Fibroblast of gingiva (primary cell): ENCODE measurements at places on chromosomes 2 and 18.
A peak's percentile ranks its signal among the peaks of the same experiment; 100 is the strongest.

GRCh38 chr2:17148407-17149145 lies 369.7 kb downstream of the RAD51AP2 start:
- no peak for DNase-seq

- no peak for DNase-seq
Observed at GRCh38 chr2:950080-950966, at the start of gene SNTG2. SNTG2 (plus strand) TSS chr2:950849; CDS start chr2:950997, 148 bp downstream.

DNA sequence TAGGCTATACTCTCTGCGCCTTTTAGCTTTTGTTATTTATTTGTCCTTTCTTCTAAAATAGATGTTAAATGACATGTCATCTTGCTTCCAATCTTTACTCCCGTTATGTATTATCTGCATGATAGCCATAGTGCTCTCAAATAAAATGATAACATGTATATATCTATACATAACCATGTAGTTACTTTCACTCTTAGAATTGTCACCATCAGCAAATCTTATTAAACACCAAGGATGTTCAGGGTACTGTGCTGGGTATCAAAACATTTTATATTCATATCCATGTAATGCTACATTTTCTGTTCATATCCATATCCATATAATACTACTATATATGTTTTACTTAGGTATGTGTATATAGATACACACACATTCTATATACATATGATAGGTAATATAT lies 176.4 kb upstream of the CHST9 start:
- no peak for DNase-seq

- DNase-seq, result peak; percentile 83
Observed at GRCh38 chr2:72722492-72723070, 103.3 kb downstream of the EXOC6B start.

- DNase-seq, result no peak
Observed at GRCh38 chr2:67851016-67851415, 211.8 kb downstream of the C1D start.

DNA sequence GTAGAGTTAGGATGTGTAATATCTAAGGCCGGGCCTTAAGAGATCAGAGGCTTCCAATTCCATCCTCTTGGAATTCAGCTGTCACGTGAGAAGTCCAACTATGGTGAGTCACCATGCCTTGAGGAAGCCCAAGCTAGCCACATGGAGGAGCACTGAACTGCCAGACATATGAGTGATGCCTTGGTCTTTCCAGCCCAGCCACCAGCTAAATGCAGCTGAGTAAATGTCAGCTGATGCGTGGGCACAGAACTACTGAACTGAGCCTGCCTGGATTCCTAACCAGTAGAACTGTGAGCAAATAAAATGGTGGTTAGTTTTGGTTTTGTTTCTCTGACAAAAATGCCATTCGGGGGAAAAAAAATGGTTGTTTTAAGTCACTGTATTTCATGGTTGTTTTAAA lies 153.7 kb upstream of the SERTAD2 start:
- peak; percentile 93 for DNase-seq

DNA sequence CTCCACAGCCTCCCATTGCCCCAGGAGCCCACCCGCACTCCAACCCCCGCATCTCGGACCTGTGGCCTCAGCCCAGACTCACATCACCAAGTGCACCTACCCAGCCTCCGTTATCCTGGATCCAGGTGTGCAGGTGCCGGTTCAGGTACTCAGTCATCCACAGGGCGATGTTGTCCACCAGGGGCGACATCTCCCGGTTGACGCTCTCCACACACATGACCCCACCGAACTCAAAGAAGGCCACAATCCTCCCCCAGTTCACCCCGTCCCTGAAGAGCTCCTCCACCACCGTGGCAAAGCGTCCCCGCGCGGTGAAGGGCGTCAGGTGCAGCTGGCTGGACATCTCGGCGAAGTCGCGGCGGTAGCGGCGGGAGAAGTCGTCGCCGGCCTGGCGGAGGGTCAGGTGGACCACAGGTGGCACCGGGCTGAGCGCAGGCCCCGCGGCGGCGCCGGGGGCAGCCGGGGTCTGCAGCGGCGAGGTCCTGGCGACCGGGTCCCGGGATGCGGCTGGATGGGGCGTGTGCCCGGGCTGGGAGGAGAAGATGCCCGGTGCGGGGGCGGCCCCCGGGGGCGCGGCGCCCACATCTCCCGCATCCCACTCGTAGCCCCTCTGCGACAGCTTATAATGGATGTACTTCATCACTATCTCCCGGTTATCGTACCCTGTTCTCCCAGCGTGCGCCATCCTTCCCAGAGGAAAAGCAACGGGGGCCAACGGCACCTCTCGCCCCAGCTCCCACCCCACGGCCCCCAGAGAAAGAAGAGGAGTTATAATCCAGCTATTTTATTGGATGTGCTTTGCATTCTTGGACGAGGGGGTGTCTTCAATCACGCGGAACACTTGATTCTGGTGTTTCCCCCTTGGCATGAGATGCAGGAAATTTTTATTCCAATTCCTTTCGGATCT lies 1.3 kb downstream of the BCL2 start:
- no peak for DNase-seq

DNA sequence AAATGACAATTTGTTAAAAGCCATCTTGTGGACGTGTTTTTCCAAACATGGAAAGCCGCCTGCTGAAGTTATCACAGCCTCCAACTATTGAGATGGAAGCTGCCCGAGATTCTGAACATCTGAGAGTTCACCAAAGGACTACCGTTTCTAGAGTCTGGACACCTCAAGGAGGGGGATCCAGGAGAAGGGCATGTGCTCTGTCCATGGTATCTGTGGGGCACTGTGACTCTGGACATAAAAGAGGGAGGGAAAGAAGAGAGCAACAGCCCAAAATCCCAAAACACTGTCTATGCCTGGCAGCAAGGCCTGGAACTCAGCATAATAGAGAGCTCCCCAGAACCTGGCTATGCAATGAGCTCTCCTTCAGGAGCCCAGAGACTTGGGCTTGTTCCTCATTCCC lies 319.9 kb downstream of the EN1 start:
- no peak for DNase-seq

DNA sequence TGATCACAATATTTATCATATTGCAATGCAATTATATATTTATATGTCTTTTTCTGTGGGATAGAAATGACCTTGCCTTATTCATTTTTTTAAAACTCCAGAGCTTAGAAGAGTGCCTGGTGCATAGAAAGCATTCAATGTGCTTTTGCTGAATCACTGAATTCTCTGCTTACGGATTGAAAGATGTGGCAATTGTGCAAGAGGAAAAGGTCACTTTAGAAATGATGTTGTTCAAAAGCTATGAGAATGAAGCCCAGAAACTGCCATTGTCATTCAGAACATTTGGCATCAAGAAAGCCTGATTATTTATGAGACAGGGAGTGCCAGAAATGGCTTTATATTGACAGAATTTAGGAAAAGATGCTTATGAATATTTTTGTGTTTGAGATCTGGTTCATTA lies 678.6 kb upstream of the CDH2 start:
- peak; percentile 91 for DNase-seq

GRCh38 chr2:106094131-106094841 lies 99.8 kb downstream of the UXS1 start:
- DNase-seq, result no peak
